ENCODE measurements at places on chromosomes 2 and 18.

GRCh38 chr2:5287558-5288334 lies 404.4 kb upstream of the SOX11 start:
- no peak for DNase-seq

DNA sequence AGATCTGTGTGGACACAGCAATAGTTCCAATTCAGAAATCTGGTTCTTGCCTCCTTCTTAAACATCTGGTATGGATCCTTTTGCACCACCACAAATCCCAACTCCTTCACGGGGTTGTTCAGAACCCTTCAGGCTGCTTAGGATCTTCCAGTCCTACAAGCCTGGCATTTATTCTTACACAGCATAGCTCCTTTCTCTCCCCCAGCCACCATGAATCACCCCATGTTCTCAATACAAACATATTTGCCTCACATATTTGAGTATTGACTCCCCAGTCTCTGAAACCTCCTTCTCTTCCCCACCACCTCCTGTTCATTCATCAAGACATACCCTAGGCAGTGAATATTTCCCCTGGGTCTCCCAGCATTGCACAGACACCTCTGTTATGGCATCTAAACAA lies 155.2 kb downstream of the ALK start:
- no peak for DNase-seq

DNA sequence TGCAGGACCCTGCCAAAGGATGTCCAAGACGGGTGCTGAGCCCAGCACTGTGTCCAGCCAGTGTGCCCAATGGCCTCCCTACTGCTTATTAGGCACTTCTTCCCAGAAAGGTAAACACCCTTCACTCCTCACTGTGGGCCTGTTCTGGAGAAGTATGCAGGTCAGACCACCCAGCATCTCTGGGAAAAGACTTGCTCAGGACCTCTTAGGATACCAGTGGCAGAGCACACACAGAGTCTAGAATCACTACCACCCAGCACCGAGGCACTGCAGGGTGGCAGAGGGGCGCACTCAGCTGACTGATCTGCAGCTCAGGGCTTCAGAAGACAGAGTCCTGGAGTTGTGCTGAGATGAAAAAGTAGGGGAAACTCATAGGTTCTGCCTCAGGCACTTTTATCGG lies 25.8 kb downstream of the XDH start:
- no peak for DNase-seq

- DNase-seq = no peak
Observed at GRCh38 chr2:143486976-143487375, 357.8 kb downstream of the ARHGAP15 start.

- DNase-seq = no peak
Observed at GRCh38 chr2:217393585-217394032, 533.7 kb upstream of the TNP1 start.

DNA sequence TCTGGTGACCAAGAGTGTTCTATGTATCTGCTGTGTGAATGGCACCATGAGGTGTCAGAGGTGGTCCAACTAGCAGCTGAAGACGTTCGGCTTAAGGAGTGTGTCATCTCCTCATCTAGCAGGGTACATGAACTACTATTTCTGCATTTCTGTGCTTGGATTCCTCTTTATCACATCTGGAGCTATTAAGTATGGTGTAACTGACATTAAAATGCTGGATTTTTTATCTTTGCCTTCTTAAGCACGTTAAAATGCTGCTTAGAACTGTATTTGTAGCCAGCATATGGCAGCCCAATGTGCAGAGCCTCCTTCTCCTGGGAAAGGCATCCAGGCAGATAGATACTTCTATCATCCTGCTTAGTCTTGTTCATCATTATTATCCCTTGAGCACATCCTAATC lies 409.3 kb upstream of the MMADHC start:
- DNase-seq = no peak

- DNase-seq = no peak
Observed at GRCh38 chr18:47520263-47520662, 268.8 kb upstream of the SKOR2 start.

DNA sequence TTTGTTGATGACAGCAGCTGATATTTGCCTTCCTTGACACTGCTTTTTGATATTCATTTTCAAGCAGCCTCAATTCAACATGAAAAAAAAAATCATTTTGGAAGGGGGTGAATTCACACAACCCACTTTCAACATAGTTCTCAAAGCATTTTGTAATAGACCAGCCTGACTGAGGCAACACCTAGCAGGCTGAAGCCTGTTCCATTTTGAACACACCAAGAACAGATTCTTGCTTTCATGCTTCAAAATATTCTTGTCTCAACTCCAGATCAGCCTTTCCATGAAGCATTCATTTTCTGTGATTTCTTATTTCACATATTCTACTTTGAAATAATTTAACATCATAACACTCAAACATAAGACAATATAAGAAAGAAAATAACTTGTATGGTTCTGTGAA lies 812.6 kb upstream of the POU3F3 start:
- DNase-seq = no peak

DNA sequence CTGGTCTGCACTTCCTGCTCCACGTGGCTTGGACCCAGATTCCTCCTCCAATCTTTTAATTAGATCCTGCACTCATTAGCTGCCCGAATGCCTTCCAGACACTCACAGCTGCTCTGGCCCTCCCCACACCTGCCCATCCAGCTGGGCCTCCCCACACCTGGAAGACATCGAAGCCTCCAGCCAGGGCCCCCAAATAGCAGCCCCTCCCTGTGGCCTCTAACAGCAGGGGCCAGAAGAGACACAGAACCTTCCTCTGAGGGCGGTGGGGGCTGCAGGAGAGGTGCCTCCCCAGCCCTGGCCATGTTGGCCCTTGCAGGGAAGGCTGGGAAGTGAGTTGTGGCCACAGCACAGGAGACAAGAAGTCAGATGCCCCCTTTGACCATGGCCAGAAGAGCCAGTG lies 252.8 kb downstream of the DYSF start:
- DNase-seq = no peak

GRCh38 chr2:15042801-15043217 lies 410.3 kb downstream of the LRATD1 start:
- DNase-seq = no peak

DNA sequence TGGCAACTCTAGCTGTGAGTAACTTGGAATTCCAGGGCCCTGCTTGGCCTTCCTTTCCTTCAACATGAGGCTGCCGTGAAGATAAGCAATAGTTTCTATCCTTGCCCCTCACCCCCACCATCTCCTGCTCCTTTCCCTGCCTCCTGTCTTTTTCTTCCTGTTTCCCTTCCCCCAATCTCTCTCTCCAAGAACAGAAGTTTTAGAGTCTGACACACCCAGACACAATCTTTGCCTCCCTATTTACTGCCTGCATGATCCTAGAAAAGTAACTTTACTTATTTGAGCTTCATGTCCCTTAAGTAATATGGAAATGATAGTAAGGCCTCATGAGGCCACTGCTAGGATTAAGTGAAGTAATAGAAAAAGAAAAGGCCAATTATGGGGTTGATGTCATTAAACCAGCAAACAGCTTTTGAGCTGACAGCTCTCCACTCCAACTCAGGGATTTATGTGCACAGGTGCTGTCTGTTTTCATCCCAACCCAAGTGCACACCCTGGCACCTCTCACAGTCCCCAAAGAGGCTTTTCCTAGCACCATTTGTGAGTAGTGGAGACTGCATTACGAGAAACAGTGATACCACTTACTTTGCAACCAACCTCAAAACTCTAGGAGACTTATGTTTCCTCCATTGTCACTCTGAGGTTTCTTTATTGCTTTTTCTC lies 123.7 kb upstream of the SIX3 start:
- no peak for DNase-seq

DNA sequence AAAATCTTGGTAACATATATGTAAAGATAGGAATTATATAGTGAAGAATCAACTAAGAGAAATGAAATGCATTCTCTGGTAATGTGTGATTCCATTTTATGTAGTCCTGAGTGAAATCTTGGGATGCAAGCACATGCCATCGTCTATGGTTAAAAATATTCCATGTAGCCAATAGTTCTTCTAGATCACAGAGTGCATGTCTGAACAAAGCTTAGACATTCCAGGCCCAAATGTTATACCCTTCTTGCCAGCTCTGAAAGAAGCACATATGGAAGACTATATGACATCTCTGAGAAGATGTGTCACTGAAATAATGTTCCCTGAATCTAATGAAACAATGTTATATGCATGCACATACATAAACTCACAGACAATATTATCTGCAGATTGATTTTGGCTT lies 92.3 kb upstream of the TFPI start:
- no peak for DNase-seq

- no peak for DNase-seq
Observed at GRCh38 chr2:120227111-120227991, 4.2 kb upstream of the TMEM185B start.

GRCh38 chr2:71786291-71787107 lies 333.1 kb downstream of the DYSF start:
- no peak for DNase-seq

DNA sequence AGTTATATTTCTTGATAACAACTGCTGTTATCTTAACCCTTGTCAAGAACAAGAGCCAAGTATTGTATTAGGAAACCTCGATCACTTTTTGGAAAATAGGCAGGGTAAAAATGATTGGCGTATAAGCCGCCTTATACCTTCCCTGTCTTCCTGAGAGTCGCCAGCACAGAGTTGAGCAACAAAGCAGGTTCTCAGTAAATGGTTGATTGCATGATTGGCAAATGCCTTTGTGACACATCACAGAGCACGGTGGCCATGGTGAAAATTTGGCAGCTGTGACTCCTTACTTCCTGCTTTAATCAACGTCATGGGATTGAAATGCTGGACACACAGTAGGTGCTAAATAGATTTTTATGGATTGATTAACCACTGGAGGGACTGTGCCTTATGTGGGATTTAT lies 3.9 kb upstream of the KLHL29 start:
- DNase-seq = no peak

DNA sequence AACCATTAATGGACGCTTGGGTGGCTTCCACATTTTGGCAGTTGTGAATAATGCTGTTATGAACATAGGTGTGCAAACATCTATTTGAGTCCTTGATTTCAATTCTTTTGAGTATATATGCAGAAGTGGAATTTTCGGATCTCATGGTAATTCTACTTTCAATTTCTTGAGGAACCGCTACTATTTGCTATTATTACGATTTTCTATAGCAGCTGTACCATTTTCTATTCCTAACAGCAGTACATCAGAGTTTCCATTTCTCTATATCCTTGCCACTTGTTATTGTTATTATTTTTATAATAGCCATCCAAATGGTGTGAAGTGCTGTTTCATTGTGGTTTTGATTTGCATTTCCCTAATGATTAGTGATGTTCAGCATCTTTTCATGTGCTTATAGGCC lies 69.5 kb downstream of the KIF5C start:
- no peak for DNase-seq

DNA sequence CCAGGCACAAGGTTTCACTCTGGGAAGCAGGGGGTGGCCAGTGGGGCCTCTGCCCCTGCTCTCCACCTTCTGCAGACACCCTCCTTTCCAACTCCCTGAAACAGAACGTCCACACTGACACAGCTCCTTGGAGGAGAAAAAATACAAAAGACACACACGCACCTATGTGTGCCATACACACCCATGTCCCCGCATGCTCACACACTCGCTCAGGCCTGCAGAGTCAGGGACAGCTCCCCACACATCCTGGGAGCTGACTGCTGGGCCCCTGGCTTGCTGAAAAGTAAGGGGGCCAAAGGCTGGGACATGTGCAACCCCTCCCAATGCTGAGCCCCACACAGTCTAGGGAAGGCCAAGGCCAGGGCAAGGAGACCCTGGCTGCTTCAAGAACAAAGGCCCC lies 200.5 kb downstream of the TNS1 start:
- no peak for DNase-seq

- no peak for DNase-seq
Observed at GRCh38 chr2:209702775-209703174, 68.9 kb upstream of the UNC80 start.

- DNase-seq = no peak
Observed at GRCh38 chr2:180983468-180984242, 3.2 kb downstream of the UBE2E3 start.

DNA sequence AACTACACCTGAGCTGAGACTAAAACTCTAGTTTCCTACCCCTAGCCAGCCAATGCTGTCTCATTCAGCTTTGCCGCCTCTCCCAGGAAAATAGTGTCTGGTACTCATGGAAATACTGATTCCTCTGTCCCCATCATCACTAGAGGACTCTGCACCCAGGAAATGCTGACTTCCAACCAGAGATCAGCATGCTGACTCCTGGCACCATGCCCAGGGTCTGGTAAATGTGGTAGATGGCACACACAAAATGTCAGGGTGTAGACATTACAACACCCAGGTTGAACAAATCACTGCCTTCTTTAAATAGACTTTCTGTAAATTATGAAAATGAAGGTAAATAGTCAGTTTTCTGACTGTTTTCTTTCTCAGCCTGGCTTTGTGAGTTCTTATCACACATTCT lies 307.3 kb upstream of the CHAC2 start:
- no peak for DNase-seq

GRCh38 chr2:97997784-97998392 lies 2.1 kb upstream of the TMEM131 start:
- DNase-seq = no peak

- no peak for DNase-seq
Observed at GRCh38 chr2:85854166-85854509, 34.7 kb downstream of the ST3GAL5 start.

DNA sequence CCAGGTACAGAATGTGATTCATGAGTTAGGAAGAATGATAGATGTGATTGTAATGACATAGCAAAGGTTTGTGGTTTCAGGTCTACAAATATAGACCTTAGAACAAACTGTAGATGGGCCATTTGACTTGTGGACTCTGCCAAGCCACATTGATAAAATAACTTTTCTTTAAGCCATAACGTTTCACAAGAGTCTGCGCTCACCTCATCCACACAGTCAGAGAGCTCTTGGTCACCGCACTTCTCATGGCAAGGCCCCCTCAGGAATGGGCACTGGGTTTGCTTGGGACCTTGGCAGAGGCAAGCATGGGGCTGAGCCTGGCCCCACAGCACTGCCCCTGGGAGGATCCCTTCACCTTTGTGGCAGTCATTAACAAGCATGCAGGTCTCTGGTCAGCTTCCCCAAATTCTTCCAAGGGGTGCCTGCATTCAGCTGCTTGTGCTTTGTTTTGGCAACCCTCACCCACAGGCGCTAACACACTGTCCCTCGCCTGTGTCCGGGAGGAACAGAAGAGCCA lies 14.0 kb downstream of the ARMC9 start:
- DNase-seq = no peak

GRCh38 chr2:124877141-124877577 lies 852.1 kb downstream of the CNTNAP5 start:
- DNase-seq = no peak

DNA sequence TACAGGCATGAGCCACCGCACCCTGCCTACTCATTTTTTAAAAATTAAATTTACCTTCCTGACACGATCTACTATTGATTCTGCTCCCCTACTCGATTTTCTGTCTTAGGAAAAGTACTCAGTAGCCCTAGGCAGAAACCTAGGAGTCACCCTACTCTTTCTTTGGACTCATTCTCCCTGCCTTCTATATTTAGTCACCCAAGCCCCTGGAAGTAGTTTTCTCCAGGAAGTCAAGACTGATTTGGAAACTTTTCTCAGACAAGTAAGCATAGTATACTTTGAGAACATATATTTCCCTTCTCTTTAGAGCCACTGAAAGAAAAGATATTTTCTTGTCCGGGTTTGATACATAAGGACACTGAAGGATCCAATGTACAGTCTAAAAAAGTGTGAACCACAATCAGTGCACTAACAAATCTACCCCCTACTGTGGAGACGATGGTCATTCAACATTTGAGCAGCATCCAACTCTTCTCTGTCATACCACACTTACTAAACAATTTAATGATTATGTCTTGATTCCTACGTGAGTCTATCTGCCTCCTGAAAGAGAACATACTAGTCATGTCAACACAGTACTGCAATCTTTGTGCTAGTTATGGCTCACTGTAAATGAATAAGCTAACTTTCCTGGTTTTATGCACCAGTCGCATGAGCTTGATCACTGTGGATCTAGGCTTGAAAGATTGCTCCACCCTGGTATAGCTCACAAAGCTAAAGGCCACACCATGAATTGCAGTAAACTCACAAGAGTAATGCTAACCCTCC lies 19.8 kb downstream of the YWHAQ start:
- DNase-seq = no peak

All from stimulated activated CD4-positive, alpha-beta T cell treated with anti-CD3 and anti-CD28 coated beads, Interleukin-12 subunit alpha, Interleukin-12 subunit beta, amount 100 ng/mL, for 48 hours (primary cell).